ENCODE measurements at places on chromosomes 2 and 18.

DNA sequence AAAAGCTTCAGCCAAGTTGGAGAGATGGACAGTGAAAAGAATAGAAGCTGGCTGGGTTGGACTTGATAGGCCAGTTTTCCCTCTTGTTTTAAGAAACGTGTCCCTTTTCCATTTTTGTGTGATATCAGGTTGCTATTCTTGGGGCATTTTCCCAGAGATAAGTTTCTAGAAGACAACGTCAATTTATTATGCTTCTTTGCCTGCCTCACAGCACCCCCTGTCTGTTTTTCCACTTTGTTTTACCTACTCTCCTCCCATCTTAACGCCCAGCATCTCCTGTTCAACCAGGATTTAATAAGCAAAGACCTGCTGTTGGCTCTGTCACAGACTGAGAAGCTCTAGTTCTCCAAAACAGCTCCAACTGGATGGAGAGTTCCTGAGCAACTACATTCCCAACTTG, 317.8 kb upstream of the ZNF521 start:
- DNase-seq: no peak

DNA sequence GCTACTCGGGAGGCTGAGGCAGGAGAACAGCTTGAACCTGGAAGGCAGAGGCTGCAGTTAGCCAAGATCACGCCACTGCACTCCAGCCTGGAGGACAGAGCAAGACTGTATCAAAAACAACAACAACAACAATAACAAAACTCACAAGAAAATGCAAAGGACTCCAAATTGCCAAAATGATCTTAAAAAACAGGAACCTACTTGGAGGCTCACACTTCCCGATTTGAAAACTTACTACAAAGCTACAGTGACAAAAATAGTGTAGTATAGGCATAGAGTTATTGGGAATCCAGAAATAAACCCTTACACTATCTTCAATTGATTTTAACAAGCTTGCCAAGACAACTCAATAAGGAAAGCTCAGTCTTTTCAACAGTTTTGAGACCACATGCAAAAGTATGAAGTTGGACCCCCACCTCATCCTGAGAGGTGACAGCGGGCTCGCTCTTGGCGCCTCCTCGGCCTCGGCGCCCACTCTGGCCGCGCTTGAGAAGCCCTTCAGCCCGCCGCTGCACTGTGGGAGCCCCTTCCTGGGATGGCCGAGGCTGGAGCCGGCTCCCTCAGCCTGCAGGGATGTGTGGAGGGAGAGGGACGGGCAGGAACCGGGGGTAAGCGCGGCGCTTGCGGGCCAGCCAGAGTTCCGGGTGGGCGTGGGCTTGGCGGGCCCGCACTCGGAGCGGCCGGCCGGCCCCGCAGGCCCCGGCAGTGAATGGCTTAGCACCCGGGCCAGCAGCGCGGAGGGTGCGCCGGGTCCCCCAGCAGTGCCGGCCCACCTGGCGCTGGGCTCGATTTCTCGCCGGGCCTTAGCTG, 18.3 kb upstream of the ACVR2A start:
- no peak for DNase-seq

- DNase-seq: no peak
Observed at GRCh38 chr2:16680304-16680703, 14.7 kb upstream of the CYRIA start.

- peak; percentile 44 for DNase-seq
Observed at GRCh38 chr2:118854507-118855345, 7.3 kb upstream of the EN1 start.

DNA sequence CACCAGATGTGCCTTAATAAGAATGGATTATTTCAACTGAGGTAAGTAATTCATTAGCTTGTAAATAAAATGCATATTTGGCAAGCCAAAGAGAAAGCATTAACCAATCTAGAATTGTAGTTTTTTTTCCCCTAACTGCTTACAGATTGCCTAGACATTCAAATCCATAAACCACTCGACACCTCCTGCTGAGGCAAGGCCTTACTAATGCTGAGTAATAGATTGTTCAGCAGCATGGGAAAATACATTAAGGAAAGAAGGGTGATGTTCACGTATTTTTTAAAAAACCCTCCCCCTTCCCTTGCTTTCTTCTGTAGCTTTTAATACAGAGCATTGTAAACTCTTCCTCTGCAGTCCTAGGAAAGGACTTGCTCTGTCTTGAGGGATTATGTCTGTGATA, 17.0 kb upstream of the LINC00305 start:
- peak; percentile 97 for DNase-seq

GRCh38 chr18:4854671-4855070, 342.4 kb downstream of the AKAIN1 start:
- no peak for DNase-seq

DNA sequence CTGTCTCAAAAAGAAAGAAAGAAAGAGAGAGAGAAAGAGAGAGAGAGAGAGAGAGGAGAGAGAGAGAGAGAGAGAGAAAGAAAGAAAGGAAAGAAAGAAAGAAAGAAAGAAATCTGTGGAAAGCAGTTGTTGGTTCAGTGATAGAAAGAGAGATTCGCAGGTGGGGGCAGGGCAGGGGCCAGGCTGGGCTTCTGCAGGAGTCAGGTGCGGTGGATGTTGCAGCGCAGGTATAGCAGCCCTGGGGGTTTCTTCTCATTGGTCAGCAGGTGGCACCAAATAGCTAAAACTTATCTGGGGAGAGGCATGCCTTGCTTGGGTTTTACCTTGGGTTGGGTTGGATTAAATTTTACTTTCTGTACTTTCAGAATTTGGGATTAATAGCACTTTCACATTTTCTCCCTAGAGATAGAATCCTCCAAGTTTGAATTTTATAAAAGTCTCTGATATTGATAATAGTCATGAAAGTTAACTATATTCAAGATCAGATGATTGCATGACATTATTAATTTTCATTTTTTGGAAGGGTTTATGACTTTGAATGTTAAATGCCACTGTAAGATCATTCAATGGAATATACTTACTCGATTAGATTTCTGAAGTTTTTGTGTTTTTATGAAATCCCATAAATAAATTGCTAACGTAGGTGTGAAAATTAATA, 66.6 kb downstream of the SPTBN1 start:
- peak; percentile 67 for DNase-seq

DNA sequence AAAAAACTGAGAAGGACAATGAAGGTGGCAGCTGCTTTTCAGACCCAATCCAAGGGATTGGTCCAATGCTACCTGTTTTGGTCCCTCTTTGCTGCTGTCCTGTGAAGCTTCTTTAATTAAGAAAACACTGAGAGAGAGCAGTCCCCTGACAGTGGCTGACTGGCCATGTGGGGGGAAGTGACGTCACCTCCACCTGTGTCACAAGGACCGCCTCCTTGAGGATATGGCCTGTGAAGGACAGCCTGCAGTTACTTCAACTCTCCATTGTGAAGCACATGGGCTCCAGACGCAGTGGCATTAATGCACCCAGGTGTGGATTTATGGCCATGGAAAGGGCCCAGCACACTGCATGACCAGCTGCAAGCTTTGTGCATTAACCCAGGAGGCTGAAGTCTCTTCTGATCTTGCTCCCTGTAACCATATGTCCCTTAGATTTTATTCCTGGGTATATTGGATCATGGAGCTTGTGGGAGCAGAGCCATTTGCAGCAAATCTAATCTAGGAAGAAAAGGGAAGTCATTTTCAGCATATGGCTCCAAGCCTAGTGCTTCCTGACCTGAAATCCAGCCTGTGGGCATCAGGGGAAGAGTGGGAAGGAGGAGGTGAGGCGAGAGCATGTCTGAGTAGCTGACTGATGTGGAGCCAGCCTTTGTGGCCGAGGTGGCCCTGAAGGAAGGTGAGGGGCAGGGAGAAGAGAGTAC, 32.2 kb downstream of the KIF5C start:
- no peak for DNase-seq

GRCh38 chr18:24725644-24726415, 265.4 kb downstream of the HRH4 start:
- DNase-seq: no peak

- DNase-seq: no peak
Observed at GRCh38 chr2:47518497-47519146, 115.7 kb downstream of the MSH2 start.

DNA sequence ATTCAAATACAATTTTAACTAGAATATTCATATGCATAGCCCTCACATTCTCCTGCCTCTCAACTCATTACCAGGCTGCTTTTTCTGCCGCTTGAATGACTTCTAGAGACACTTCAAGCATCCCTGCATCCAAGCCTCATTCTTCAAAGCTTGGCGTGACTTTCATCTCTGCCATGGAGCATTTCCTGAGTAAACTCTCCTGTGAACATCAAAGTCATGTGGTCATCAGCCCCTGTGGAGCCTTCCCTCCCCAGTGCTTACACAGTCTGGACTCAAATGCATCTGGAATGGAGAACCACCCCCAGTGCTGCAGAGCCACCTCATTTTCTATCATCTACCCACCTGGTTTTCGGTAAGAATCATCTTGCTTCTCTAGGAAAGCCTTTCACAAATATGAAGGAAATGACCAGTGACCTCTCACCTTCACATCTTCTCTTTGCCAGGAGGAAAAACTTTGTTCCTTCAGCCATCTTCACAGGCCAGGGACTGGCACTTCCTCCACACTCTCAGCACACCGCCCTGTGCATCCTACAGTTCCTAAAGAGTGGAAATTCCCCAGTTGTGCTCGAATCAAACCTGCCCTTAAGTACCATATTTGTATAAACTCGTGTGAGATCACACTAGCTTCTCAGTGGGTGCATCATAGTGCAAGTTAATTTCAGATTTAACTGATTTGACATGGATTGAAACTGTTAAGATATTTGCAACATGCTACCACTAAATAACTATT, 116.4 kb downstream of the COL6A3 start:
- peak; percentile 30 for DNase-seq

DNA sequence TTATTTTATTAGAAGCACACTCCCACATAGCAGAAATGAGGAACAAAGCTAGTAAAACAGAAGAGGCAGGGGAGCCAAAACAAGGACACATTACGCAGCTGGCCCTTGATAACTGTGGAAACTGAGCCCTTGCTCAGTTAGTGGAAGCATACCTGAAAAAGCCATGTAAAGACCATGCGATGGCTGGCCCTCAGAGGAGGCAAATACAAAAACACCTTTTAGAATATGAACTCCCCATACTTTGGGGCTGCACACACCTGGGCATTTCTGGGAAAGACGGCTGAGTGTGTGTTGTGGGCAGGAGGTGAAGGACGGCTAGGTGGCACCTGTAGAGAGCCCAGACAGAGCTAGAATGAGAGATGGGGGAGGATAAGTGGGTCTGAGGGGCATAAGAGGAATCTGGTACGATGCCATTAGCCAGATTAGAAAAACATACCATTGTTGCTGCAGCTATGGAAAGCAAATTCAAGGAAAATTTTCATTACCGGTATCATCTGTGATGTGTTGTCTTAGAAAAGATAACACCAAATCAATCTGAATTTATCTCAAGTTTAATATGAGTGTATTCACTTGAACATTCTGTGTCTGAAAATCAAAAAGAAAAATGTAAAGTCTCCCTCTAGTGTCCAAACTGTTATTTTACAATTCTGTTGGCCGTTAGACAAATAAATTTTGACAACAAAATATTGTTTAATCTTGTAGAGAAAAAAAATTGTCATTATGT, 45.2 kb upstream of the SULT1C3 start:
- DNase-seq: no peak

GRCh38 chr2:20590704-20591515, 60.0 kb downstream of the HS1BP3 start:
- no peak for DNase-seq

DNA sequence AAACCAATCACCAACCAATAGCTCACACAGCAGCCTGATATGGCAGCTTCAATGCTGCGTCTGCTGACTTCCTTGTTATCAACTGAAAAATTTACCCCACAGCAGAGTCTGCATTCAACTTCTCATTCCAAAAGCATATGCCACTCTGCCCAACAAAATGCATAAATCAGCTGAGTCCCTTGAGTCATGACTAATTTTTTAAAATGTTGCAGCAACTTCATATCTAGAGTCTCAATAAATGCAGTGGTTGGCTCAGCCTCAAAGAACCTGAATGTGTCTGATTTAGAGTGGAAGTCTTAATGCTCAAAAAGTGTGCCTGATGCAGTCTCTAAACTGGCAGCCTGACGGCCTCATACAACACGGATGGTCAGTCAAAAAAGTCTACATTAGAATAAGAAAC, 46.5 kb downstream of the FARSB start:
- peak; percentile 43 for DNase-seq

DNA sequence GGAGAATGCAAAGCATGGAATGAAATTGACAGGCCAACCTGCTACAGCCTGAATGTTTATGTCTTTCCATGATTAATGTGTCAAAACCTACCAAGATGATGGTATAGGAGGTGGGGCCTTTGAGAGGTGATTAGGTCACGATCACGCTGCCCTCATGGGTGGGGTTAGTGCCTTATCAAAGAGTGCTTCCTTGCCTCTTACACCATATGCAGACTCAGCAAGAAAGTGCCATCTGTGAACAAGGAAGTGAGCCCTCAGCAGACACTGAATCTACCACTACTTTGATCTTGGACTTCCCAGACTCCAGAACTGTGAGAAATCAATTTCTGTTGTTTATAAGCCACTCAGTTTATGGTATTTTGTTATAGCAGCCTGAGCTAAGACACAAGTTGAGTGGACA, 147.5 kb upstream of the BCL2L11 start:
- DNase-seq: no peak

- DNase-seq: peak; percentile 77
Observed at GRCh38 chr2:43110442-43110871, 115.9 kb downstream of the ZFP36L2 start.

- DNase-seq: peak; percentile 18
Observed at GRCh38 chr2:196902828-196903227, 23.7 kb downstream of the PGAP1 start.

DNA sequence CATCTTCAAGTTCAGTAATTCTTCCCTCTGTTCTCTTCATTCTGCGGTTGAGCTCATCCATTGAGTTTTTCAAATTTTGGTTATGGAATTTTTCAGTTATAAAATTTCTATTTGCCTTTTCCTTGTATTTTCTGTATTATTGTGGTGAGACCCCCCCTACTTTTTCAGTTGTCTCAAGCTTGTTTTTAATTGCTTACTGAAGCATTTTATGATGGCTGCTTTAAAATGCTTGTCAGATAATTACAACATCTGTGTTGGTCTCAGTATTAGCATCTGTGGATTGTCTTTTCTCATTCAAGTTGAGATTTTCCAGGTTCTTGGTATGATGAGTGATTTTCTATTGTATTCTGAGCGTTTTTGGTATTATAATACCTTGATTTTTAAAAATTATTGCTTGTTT, 121.2 kb upstream of the REV1 start:
- no peak for DNase-seq
